Thoracic aorta (tissue), 2 donors: ENCODE measurements at places on chromosomes 3 and 15.

DNA sequence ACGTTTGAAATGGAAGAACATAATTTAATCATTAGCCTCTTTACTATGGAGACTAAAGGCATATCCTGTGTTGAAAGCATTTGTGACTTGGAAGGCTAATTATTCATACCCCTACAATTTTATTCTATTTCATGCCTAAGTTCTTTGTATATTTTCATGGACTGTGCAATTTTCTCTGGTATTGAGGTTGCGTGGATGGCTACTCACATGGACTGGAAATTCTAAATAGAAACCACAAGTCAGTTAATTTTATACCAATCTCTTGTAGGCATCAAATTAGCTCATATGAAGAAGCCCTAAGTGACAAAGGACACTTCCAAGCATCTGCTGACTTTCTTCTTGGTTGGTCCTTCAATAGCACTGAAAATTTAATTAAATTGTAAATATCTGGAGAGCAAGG lies 1353.5 kb downstream of the ROBO1 start:
- H3K4me3 ChIP-seq = no peak overlapping the region
- H3K27ac ChIP-seq = no peak overlapping the region
- no peaks in the 10 kb centered on the region for H3K27me3 ChIP-seq
- H3K36me3 ChIP-seq = no peaks in the 10 kb centered on the region

- DNase-seq = no peak
- H3K4me3 ChIP-seq = no peak overlapping the region
- no peak overlapping the region for H3K27ac ChIP-seq
- peaks cover 72% of the 10 kb centered on the region for H3K4me1 ChIP-seq
- H3K27me3 ChIP-seq = no peaks in the 10 kb centered on the region
These were observed 143.8 kb upstream of the IL12A start for GRCh38 chr3:159844801-159845261.

- H3K36me3 ChIP-seq = no peaks in the 10 kb centered on the region
- DNase-seq = peak; percentile 39
- peak overlapping the region; percentile 70 for H3K4me3 ChIP-seq
These were observed 54.5 kb downstream of the CPN2 start for GRCh38 chr3:194296454-194297263.

DNA sequence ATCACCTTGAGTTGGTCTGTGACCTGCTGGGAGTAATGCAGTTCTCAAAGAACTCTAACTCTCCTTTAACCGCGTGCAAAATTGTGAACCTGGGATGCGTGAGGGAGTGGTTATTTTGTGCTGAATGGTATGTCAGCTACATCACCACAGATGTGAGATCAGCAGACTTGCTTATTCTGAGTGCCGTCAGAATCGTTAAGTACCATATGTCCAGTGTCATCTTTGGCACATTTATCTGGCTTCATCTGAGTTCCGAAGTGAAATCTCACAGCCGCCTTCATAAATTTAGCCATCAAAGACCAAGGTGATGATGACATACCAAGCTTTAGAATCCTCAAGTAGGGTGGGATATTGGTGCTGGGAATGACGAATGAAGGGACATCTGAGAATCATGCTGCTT lies 347.2 kb upstream of the TPRG1 start:
- H3K36me3 ChIP-seq = no peaks in the 10 kb centered on the region
- no peaks in the 10 kb centered on the region for H3K27me3 ChIP-seq
- H3K4me3 ChIP-seq = no peak overlapping the region

DNA sequence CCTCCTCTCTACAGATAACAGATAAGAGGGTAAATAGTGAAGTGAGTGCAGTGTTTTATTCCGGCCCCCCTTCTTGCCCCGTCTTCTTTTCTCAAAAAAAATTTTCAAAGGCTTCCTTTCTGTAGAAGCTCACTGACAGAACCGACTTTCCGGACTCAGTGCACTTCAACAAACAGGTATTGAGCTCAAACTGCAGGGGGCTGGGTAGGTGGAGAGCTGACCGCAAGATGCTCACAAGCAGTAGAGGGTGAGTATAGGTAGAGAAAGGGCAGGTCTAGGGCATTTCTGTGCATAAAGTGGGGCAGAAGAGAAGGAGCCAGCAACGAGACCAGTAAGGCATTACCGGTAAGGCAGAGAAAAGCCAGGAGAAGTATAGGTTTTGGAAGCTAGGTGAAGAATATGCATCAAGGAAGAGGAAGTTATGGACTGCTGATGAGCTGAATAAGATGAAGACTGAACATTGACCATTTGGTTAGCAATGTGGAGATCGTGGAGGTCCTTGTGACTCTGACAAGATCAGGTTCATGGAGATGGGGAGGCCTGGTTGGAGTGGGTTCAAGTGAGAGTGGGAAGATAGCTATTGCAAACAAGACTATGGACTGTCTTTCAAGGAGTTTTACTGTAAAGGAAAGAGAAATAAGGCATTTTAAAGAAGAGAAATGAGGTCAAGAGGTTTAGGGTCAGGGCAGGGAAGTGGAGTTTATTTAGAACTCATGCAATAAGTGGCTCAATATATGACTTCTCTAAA lies 97.4 kb downstream of the ST6GAL1 start:
- no peak for DNase-seq
- no peaks in the 10 kb centered on the region for H3K27me3 ChIP-seq
- H3K27ac ChIP-seq = no peak overlapping the region
- no peak overlapping the region for H3K4me3 ChIP-seq
- H3K36me3 ChIP-seq = no peaks in the 10 kb centered on the region

DNA sequence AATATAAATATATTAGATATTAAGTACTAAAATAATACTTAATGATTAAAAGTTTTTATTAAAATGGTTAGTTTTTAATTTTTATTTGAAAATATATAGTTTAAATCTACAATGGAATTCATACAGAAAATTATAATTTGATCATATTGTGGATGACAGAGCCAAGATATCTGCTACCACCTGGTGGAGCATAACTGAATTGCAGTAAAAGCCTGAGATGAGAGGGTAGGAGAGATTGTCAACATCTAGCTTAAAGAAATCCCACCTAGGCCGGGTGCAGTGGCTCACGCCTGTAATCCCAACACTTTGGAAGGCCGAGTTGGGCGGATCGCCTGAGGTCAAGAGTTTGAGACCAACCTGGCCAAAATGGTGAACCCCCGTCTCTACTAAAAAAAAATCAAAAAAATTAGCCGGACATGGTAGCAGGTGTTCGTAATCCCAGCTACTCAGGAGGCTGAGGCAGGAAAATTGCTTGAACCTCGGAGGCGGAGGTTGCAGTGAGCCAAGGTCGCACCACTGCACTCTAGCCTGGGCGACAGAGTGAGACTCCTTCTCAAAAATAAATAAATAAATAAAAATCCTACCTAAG lies 25.1 kb upstream of the CSTA start:
- H3K4me3 ChIP-seq = no peak overlapping the region
- no peaks in the 10 kb centered on the region for H3K36me3 ChIP-seq
- DNase-seq = no peak
- no peaks in the 10 kb centered on the region for H3K27me3 ChIP-seq
- no peak overlapping the region for H3K27ac ChIP-seq
- no peaks in the 10 kb centered on the region for H3K4me1 ChIP-seq

DNA sequence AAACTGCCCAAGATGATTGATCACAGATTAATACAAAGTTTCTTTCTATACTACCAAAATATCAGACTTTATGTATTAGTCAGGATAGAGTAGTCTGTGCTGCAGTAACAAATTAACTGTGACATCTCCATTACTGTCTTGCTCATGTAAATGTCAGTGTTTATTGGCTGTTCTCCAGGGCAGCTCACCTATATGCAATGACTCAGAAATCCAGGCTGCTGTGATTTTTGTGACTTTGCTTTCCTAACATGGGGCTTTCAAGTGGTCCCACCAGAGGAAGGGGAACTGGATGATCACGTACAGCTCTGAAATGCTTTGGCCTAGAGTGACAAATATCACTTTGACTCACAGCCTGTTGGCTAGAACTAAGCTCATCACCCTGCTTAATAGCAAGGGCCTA lies 12.9 kb downstream of the PLS1 start:
- H3K4me3 ChIP-seq = no peak overlapping the region
- no peaks in the 10 kb centered on the region for H3K4me1 ChIP-seq
- H3K27me3 ChIP-seq = no peaks in the 10 kb centered on the region
- DNase-seq = no peak

- H3K36me3 ChIP-seq = peaks cover 13% of the 10 kb centered on the region
- H3K27ac ChIP-seq = no peak overlapping the region
These were observed 62.6 kb downstream of the ESYT3 start for GRCh38 chr3:138497021-138497420.

DNA sequence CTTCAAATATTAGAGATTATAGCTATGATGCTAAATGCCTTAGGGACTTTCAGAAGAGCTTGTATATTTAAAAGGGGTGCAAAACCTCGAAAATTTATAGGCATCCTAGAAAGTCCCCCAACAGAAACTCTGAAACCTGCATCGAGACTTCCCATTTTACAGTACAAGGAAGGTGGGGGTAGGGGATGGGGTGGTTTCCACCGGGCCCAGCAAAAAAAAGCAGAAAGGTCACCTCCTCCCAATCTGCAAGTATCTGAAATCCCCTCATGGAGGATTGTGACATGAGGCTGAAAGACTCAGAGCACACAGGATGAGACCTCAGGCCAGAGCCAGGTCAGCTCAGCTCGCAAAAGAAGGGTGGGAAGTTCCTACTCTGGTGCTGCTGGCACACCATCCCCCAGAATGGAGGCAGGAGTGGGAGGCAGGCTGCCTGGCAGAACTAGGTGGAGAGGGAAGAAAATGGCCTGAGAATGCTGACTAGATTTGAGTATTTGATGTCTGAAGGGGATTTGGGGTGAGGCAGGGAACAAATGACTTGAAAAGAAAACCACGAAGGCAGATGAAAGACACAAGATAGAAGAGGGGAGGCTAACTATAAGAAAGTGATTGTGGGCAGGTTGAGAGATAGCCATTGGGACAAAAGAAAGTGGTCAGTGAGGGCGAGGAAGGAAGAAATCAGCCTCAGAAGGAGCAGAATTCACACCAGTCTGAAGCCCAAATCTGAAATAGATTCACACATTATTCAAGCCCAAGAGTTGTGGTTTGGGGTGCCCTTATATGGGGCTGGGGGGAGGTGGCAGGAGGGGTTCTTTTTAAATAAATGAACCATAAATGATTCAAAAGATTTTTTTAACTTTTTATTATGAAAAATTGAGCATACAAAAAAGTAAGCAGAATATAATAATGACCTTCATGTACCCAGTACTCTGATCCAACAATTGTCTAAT lies 22.5 kb upstream of the TSC22D2 start:
- no peaks in the 10 kb centered on the region for H3K4me1 ChIP-seq
- H3K36me3 ChIP-seq = no peaks in the 10 kb centered on the region
- H3K27me3 ChIP-seq = no peaks in the 10 kb centered on the region
- H3K4me3 ChIP-seq = peak overlapping the region; percentile 38

GRCh38 chr3:106466881-106467280 lies 598.1 kb upstream of the CBLB start:
- no peak overlapping the region for H3K27ac ChIP-seq
- no peak for DNase-seq
- H3K36me3 ChIP-seq = no peaks in the 10 kb centered on the region
- no peaks in the 10 kb centered on the region for H3K27me3 ChIP-seq

DNA sequence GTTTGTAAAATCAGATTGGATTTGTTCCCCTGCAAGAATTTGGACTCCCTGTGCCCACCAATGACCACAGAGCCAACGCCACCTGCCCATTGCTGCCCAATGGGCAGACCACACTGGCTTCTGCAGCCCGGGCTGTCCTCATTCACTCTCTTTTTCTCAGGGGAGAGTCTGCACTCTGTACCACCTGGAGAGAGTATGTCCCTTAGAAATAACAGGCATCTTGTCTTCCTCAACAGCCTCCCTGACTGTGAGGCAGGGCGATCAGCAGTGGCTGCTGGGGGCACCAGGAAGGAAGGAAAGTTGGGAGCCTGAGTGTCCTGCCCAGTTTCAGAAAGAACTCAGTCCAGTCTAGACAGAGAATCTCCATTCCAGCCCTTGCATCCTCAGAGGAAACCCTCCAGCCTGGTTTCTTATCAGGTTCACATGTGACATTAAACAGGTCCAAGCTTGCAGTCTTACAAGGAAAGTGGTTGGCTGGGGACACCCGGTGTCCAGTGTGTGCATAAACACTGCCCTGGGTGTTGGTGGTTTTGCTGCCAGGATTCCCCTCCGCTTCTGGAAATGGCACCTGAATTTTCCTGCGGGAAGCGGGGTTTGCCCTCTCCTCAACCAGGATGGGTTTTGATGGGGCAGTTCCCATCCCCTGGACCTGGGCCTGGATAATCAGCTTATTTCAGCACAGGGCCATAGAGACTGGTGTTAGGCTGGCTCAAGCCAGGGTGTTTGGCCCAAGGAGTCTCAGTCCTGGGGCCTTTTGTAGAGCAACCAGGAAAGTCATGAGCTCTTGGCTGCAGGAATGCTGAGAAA lies 37.2 kb downstream of the SSUH2 start:
- peak overlapping the region; percentile 13 for H3K4me3 ChIP-seq
- H3K27ac ChIP-seq = no peak overlapping the region
- DNase-seq = no peak
- peaks cover 30% of the 10 kb centered on the region for H3K4me1 ChIP-seq

DNA sequence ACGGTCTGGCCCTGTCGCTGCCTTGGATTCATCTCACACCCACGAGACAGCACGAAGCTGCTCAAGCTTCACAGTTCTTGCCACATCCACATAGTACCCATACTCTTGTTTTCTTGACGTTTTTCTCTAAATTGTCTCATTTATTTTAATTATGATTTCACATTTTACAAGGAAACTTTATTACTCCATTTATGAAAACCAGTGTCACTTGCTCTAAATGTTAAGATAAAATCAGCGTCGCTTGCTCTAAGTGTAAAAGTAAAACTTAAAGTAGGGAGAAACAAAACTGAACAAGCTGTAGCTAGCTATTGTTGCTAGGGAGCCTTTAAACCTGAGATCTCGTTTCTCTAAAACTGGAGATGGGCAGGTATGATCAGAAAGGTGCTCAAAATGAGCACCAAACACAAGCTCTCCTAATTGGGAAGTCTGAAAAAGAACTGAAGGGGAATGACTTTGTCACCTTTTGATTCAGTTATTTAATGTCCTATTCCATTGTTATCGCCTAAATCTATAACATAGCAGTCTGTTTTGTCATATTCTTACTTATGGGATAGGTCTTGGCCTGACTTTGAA lies 680 bp downstream of the IFT122 start:
- DNase-seq = no peak
- H3K27me3 ChIP-seq = no peaks in the 10 kb centered on the region
- peak overlapping the region; percentile 80 for H3K27ac ChIP-seq
- H3K4me3 ChIP-seq = peak overlapping the region; percentile 92
- H3K4me1 ChIP-seq = peaks cover 43% of the 10 kb centered on the region

GRCh38 chr3:94171954-94172353 lies 109.1 kb downstream of the NSUN3 start:
- no peak for DNase-seq
- H3K4me1 ChIP-seq = no peaks in the 10 kb centered on the region
- no peaks in the 10 kb centered on the region for H3K27me3 ChIP-seq
- no peak overlapping the region for H3K27ac ChIP-seq
- H3K4me3 ChIP-seq = no peak overlapping the region
- H3K36me3 ChIP-seq = no peaks in the 10 kb centered on the region

DNA sequence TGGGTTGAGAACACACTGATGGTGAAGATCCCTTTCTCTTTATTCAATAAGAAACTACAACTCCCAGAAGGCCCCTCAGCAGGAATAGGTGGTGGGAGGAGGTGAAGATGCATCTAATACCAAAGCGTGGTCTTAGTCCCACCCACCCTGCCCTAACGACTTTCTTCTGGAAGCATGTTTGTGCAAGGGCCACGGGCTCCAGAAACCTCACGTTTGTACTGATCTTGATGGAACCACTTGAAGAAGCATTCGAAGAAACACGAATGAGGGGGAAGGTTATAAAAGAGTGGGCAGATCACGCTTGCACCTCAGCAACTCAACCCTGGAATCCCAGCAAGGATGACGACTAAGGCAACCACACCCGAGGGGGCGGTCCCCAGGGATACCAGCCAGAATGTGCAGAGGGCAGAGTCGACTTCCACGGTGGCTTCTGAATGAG lies 10.6 kb upstream of the SLC25A36 start:
- H3K27me3 ChIP-seq = no peaks in the 10 kb centered on the region
- no peak overlapping the region for H3K27ac ChIP-seq
- H3K4me3 ChIP-seq = no peak overlapping the region
- H3K4me1 ChIP-seq = no peaks in the 10 kb centered on the region
